ENCODE measurements at places on chromosomes 12 and 14.

GRCh38 chr12:40701756-40702155, 9.5 kb downstream of the CNTN1 start:
- DNase-seq: no peak

DNA sequence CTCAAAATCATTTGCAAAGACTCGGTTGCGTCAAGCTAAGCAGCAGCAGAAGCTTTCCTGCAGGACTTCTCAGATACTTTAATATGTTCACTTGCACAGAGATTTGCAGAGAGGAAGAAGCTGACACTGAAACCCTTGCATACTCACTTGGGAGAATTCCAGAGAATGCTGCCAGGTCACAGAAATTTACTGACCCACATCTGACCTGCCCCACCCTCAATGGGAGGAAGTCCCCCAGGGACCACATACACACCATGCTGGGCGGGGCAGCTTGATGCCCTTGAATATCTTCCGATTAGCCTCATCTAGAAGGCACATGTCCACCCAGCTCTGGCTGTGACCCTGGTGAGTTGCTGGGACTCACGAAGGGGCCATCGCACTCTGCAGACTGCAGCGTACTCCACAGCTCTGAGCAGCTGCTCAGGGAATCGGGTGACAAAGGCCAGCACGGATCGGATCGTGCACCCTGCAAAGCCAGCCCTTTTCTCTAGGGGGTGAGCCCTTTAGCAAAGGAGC, 83.2 kb downstream of the ITPK1 start:
- no peak for DNase-seq

- no peak for DNase-seq
Measured at GRCh38 chr14:55123101-55123500, 6.0 kb upstream of the LGALS3 start.

DNA sequence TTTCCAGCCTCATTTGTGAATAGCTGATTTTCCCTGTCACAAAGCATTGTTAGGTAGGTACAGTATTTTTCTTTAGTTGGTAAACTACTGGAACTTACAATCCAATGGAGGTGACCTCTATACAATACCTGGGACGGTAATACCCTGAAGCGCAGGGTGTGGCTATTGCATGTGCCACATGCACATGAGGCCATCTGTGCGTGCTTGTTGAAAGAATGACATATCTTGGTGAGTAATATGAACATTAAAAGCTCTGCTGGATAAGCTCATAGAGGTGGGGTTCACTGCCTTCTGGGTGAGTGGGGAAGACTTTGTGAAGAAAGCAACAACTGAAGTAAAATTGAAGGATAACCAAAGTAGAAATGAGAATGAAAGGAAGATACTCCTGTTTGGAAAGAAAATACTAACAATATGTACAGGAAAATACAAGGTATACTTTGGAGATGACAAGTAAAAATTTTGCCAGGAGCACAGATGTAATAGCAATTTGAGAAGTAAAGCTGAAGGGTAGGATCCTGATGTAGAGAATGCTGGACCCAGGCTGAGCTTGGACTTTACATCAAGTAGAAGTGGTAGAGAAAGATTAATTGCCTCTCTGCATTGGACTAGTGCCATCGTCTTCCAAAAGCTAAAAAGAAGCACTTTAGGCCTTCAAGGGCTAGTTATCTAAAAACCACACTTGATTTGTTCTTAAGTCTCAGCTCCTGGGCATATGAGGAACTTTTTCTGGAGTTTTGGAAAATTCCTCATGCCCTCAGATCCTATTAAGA, 97.1 kb downstream of the SLC38A6 start:
- no peak for DNase-seq

- no peak for DNase-seq
Measured at GRCh38 chr12:32000373-32001005, 41.3 kb downstream of the RESF1 start.

GRCh38 chr12:15629761-15630160, 159.4 kb downstream of the EPS8 start:
- DNase-seq: no peak

GRCh38 chr12:124720681-124721500, 142.8 kb downstream of the SCARB1 start:
- DNase-seq: no peak

- no peak for DNase-seq
Measured at GRCh38 chr12:47107926-47108325, 28.2 kb upstream of the AMIGO2 start.

GRCh38 chr12:107526555-107527180, 158.9 kb upstream of the PWP1 start:
- no peak for DNase-seq

GRCh38 chr12:54765652-54766051, 88.7 kb upstream of the MUCL1 start:
- DNase-seq: no peak

GRCh38 chr14:49977126-49977841, 84.4 kb downstream of the ARF6 start:
- no peak for DNase-seq

DNA sequence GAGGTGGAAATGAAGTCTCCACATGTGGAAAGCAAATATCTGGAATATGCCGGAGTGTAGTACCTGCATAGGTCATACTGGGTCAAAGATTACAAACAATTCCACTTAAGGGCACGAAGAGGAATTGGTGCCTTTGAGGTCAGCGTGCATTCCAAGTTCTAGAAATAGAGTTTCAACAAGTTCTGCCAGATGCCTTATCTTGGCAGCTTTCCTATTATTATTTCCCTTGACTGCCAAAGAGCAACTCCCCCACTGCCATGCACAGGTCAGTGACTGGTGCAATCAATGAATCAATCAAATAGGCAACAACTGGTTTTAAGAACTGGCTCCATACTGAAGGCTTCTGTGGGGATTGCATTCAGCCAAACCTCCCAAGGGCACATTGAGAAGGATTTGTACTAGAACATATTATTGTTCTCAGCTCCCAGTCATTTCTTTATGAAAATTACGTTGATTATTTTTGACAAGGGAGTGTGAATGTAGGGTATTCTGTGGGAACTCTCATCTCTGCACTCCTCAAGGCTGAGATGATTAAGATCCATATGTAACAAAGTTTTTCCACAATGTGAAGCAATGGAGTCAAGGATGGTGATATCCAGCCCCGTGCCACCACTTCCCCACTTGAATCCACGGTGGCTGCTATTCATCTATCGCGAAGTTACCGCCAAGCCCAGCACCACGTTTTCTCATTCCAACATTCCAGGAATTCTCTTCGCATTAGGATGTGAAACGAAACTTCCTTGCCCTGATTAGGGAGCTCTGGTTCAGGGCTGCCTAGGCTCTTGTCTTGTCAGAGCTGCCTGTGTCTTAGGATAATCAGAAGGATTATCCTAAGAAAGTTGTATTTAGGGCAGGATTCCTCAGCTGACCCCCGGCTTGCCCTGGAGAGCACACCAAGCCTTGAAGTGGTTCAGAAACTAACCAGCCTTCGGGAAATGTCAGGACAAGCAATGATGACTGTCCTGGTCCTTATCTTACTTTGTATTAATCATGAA, 115.1 kb upstream of the PCED1B start:
- DNase-seq: peak; percentile 72

DNA sequence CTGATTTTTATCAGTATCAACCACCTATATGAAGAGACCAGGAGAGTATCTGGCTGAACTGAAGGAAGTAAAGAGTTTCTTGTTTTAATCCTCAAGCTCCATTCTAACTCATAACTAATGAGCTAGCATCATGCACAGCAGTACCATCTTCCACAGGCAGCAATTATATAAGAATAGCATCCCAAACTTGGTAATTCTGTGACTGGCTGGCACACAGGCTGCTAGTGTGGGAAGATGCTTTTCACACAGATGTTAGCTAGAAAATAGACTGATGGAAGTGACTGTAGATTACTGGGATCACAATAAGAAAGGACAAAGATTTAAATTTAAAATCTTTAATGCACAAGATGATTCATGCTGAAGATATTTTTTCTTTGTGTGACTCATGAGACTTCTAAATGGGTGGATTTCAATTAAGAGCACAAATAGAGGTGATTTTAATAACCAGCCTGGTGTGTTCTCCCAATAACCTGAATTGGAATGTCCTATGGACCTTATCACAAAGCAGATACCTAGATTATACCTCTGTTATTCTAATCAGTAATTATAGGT, 417.7 kb upstream of the ATXN7L3B start:
- DNase-seq: no peak

GRCh38 chr14:90661866-90662265, 154.4 kb downstream of the TTC7B start:
- DNase-seq: no peak

GRCh38 chr12:29201296-29201695, 52.2 kb downstream of the FAR2 start:
- DNase-seq: no peak

GRCh38 chr12:6026998-6027397, 81.9 kb upstream of the ANO2 start:
- no peak for DNase-seq

DNA sequence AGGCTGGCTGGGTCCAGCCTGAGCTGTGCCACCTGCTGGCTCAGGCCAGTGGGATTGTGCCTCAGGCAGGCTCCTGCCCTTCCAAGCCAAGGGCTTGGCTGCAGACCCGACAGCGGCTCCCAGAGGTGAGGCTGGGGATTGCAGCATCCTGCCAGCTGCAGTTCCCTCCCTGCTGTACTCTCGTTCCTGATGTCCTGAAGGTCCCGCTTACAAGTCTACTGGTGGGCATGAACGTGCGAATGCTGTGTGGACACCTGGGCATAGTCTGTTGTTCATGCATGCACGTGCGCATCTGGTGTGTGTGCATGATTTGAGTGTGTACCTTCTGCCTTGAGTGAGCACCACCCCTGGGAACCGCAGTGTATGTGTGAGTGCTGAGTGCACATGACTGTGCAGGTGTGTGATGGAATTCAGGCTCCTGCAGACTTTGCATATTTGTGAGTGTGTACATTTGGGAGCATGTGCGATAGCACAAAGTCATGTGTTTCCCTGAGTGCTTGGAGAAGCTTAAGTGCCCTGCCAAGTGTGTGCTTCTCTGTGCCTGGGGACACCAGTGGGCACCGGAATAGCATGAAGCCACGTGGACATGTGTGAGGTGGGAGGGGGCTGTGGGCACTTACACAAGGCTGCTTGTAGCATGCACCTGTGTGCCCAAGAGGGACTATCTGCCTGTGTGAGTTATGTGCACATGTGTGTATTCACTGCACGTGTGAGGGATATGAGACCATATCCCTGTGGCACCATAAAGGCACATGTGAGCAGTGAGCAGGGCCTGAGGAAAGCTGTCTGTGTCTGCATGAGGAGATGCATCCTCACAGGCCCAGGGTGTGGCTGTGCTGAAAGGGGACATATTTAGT, 19.3 kb upstream of the KRT7 start:
- peak; percentile 73 for DNase-seq

- no peak for DNase-seq
Measured at GRCh38 chr12:90819709-90820108, 135.3 kb downstream of the CCER1 start.

- no peak for DNase-seq
Measured at GRCh38 chr12:32379667-32380066, 19.7 kb upstream of the FGD4 start.

DNA sequence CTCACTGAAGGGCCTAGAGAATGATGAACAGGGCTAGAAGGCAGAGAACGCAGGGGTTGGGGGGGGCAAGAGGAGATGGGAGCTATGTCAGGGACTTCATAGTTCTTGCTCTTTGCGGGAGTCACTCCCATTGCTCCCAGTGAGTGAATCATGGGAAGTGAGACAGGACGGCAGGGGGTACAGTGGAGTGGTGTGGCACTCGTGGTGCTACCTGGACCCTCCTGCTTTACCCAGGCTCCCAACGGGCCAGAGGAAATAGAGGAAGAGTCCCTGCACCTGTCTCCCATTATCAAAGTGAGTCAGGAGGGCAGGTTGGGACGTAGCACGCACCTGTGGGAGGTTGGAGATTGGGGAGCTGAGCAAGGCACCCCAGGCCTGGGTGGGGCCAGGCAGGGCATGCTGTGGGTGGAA, 1.3 kb upstream of the KRT8 start:
- peak; percentile 76 for DNase-seq

DNA sequence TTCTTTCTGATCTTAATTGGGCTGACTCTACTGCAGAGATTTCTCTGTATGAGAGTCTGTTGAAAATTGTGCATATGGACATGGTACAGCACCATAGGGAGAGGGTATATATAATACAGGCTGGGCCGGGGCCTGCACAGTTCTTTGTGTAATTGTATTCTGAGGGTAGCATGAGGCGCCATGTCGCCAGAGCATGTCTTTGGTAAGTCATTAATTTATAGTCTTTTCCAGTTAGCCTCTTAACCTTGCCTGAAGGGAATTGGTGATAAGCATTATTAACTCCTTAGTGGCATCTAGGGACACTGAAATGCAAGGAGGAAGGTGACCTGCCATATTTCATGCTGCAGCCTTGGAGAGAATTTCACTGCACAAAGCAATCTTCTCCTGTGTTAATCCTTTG, 569.9 kb downstream of the TMTC2 start:
- DNase-seq: no peak

GRCh38 chr12:6205761-6206160, 5.6 kb downstream of the CD9 start:
- DNase-seq: no peak

DNA sequence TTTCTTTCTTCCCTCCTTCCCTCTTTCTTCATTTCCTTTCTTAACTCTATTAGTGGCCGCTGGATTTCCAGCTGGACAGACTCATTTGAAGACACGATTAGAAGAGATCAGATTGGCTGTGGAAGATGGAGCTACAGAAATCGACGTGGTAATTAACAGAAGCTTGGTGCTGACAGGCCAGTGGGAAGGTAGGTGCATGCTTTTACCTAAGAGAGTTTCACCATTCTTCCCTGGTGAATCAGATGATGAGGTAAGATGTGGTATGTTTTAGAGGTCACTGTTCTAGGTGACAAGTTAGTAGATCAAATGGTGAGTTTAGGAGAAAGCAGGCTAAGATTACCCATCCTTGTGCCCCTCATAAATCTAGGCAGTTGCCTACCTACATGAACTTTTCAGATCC, 51.6 kb downstream of the DERA start:
- DNase-seq: no peak

- DNase-seq: no peak
Measured at GRCh38 chr12:114529966-114530365, 124.0 kb upstream of the TBX5 start.

DNA sequence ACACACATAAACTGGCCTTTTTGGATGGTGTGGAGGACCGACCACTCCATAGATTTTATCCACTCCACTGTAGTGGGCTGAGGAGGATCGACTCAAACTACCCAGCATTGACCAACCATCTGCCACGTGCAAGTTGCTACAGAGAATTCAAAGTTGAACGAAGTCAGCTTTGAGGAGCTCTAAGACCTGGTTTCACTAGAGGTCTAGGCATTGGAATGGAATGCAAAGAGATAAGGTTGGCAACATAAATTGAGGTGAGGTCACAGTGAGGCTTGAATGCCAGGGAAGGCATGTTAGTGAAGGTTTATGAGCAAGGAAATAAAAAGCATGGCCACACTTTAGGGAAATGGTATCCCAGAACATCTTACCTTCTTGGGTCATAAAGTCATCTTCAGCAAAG, 14.5 kb downstream of the VWF start:
- DNase-seq: no peak

GRCh38 chr14:92585981-92586937, 72.7 kb downstream of the RIN3 start:
- no peak for DNase-seq

DNA sequence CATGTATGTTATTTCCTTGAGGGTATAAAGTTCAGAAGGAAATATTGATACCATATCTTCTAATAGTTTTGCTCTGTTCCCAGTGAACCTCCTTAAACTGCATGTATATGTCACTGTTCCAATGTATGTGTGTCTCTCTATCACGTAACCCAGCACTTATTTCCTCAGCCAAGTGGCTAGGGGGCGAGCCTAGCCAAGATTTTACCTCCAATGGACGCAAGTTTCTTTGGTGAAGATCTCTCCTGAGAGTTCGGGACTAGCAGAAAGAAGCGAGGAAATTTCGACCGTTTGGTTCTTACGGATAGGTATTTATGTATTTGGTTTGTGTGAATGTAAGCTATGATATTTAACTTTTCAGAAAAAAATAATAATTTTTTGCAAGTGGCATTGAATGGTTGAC, 2.5 kb downstream of the SFSWAP start:
- no peak for DNase-seq
